ENCODE measurements at places on chromosomes 5 and 9.

DNA sequence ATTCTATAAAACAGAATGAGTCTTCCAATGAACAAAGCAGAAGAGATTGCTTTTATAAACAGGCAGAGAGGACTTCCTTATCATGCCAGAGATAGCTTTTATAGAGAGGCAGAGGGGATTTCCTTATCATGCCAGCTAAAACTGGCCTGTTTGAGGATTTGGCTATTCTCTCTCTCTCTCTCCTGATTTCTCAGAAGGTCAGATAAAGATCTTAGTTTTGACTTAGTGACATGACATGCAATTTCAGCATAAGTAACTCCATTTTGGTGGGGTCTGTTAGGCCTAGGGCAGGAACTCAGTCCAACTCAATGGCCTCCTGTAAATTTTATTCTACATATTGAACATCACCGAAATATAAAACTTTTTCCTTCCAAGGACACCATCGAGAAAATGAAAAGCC lies 31.5 kb upstream of the DENND4C start:
- no peak for DNase-seq

DNA sequence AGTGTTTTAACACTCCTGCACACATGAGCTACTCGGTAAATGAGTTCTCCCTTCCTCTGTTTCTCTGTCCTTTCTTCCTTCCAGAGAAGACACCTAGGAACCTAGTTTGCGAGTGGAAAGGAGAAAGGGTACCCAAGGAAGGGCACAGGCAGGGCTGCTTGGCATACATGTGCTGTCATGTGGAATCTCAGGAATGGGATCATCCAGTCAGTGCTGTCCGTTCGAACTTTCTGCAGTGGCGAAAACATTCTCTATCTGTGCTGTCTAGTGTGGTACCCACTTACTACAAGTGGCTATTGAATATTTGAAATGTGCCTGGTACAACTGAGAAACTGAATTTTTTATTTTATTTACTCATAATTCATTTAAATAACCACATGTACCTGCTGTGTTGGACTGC lies 28.0 kb downstream of the NLN start:
- no peak for DNase-seq

DNA sequence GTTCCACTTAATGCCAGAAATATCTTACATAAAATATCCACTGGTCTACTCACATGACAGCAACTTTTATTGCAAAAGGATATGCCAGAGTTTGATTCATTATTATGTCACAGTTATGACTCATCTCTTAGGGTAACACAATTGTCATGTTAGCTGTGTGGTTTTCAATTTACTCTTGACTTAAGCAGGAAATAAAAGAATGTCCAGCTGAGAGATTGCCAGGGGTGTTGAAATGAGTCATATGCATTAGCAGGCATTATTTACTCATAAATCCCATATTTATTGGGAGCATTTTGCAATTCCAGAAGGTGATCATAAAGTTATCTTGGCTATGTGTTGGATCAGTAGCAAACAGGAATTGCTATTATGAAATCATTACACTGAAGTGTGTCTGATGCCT lies 1164.6 kb upstream of the CDH18 start:
- peak; percentile 76 for DNase-seq

DNA sequence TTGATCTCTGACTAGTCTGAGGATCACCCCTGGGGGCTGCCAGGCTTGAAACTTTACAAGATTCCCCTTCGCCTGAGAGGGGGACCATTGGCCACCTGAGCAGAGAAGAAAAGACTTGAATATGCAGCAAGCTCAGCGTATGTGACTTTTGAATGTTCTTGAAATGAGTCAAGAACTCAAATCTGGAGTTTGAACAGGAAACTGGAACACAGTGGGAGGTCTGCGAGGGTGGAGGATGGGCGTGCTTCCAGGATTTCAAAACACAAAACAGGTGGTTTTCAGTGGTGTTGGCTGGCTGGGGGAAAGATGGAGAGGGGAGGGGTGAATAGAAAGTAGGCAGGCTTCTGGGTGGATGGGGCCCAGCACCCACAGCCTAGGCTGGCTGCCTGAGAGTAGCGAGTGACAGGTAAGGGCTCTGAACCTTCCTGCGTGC lies 40.6 kb downstream of the TMEM174 start:
- peak; percentile 62 for DNase-seq

DNA sequence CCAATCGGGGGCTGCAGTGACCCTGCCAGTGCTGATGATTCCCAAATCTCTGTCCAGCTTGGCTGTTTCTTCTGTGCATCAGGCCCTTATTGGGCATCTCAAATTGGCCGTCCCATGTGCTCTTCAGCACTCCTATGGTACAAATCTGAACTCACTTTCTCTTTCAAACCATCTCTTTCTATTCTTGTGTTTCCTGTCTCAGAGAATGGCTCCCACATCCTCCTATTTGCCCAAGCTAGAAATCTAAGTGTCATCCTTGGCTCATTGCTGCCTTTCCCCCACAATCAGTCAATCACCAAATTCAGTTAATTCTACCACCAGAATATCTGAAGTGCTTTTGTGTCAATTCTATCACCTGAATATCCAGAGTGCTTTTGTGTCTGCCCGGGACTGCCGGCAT lies 336.6 kb downstream of the CWC27 start:
- DNase-seq: no peak

GRCh38 chr5:95134326-95134725 lies 150.6 kb downstream of the MCTP1 start:
- no peak for DNase-seq

DNA sequence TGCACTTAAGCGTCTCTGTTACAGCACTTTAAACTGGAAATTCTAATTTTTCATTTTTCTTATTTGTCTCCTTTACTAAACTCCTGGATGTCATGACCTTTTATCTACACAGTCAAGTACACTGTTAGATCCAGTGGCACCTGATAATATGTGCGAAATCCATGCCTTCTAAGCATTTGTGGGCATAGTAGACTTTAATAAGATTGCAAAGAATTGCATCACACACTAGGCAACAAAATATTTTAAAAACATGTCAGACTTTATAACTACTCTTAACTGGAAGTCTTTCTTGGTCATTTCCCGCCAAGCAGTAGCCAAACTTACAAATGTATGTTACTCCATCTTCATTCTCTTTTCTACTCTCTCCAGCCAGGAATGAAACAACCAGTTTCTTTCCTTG lies 5.0 kb upstream of the SPINK1 start:
- no peak for DNase-seq

DNA sequence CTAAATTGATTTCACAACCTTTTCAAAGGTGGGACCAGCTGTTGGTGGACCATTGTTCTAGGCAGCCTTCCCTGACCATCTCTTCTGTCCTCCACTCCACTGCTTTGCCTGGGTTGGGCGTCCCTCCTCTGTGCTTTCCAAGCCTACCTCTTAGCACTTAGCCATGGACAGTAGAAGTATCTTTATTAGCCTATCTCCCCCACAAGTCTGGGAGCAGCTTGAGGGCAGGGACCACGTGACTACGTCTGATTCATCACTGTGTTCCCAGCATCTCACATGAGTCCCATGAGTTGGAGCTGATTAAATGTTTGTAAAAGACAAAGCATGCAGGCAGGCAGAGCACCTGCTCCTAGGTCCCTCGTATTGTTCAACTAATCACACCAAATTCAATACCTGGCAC lies 20.9 kb downstream of the MORN5 start:
- peak; percentile 14 for DNase-seq

DNA sequence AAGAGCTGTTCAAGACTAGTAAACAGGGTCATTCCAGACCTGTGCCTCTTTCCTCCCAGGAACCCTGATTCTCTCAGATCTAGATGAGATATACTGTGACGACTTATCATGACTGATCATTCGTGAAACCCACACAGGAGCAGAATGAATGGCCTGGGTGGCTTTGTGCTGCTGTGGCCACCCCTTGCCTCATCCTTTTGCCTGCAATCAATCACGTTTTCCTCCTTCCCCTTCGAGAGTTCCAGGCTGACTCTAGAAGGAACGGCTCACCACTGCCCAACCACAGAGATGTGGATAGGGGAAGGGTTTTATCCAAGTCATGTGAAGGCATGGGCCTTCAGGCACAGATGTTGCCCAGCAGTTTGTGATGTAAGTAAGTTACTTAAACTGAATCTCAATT lies 5.8 kb downstream of the ANXA6 start:
- no peak for DNase-seq

DNA sequence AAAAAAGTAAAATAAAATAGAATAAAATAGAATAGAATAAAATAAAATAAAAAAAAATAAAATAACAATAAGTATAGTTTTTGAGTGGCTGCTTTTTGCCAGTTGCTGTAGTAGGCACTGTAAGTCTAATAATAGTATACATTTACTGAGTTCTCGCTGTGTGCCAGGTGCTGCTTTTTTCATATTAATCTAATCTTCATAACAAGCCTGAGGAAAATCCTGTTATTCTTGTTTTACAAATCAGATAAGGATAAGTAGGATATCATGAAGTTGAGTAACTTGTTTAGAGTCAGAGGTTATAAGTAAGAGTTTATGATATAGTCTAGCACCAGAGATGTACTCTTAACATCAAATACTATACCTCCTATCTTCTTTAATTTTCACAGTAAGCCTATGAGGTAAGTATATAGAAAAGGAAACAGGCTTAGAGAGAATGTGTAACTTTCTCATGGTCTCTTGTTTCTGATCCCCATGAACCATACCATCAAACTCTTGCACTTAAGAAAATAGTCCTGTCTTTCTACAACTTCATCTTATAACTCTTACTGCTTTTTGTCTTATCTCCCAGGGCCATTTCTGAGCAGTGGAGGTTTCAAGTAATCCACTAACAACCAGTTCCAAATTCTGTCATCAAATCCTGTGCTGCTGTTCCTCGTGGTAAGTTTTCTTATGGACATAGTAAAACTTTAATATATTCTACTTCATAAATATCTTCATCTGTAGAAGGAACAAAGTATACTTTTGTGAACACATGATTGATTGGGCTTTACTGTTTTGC lies 18.7 kb downstream of the RMI1 start:
- DNase-seq: no peak

GRCh38 chr5:153276151-153276550 lies 214.3 kb upstream of the GRIA1 start:
- DNase-seq: peak; percentile 0

DNA sequence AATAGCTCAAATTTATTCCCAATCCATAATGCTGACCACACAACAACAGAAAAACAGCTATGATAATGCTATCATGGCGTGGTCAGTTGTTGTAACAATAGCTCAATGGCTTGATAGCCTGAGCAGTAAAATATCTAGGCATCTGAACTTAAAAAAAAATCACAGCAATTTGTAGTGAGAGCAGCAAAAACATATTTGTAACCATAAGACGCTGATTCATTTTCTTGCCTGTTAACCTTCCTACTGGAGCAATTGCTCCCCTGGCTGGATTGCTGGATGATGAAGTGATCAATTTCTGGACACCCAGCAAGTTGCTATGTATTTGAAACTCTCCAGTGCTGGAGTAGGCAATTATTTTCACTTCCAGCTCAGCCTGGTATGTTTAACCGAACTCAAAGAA lies 115.1 kb downstream of the PCSK1 start:
- DNase-seq: no peak
